Muscle of arm (tissue), 14 donors: ENCODE measurements at places on chromosomes 11 and 22.

GRCh38 chr11:65793144-65793581 is 6.3 kb downstream of the OVOL1 start:
- no peak for DNase-seq

DNA sequence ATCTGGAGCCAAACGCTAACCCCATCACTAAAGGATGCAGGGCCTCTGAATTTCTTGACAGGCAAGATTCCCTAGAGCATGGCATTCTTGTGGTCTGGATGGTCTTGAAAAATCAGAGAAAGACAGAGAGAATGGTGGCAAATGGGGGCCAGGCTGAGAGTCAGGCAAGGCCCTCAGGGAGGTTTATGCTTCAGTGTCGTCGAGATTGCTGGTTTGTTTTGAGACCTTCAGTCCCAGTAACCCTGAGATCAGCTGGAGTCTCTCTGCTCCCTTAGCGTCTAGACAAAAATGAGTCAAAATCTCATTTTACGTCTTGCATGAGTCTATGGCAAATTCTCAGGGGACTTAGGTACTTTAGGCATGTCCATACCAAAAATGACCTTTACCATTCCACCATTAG is 539.3 kb downstream of the SOX6 start:
- DNase-seq, result no peak

DNA sequence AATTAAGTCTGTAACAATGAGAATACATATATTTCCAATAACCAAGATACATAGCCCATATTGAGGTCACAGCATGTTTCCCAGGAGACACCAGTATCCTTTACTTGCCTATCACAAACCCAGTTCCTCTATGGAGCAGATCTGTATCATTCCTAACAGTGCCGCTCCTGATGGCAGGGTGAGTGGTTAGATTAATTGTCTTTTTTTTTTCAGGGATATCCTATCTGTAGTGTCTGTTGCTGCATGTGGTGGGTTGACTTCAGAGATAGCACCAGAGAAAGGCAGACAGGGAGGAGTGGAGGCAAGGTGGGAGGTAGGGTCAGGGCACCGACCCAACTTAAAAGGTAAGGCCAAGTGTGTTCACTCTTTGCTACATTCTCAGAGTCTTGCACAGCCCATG is 2.8 kb downstream of the MTNR1B start:
- no peak for DNase-seq

DNA sequence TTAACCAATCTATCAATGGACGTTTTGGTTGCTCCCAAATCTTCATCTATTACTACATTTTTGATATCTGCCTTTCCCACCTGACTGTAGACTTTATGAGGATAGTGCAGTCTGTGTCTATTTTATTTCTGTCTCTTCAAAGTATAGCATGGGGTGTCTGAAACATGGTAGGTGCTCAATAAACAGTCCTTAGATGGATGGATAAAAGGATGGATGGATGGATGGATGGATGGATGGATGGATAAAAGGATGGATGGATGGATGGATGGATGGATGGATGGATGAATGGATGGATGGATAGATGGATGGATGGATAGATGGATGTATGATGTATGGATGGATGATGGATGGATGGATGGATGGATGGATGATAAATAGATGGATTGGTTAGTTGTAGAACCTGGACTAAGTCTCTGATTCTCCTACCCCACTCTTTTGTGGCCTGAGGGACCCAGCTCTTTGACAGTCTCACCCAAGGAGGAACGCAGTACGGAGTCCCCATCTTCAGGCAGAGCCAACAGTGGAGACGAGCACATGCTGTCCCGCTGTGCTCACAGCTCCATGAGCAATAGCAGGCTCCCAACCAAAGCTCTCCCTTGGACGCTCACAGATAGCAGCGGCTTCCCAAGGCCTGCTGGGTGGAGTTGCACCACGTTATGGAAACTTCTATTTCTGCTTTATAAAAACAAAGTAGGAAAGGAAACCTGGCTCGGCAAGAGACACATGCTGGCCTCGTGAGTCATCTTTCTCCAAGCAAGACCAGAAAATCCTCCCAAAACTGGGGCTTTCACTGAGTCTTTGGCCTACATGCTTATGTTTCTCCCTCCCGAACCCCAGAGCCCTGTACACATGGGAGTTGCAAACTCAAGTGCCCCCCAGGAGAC is 448.0 kb downstream of the MIAT start:
- peak; percentile 79 for DNase-seq

DNA sequence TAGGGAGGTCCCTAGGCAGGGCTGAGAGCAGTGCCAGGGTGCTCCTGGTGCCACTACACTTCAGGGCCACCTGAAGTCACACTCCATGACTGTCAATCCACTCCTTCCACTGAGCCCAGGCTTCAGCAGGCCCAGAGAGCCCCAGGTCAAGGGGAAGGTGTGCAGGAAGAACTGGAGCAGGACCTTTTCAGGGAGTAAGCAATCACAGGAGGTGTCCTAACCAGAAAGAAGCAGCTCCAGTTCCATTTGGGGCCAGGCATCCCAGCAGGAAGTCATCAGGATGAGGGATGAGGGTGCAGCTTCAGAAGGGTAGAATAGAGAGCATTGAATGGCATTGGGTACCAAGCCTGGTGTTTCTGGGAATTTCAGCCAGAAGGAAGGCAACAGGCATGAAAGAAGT is 556.5 kb downstream of the INSC start:
- no peak for DNase-seq

GRCh38 chr11:27410272-27410671 is 47.3 kb upstream of the CCDC34 start:
- peak; percentile 32 for DNase-seq

- DNase-seq, result no peak
These were observed 1.4 kb downstream of the UCP2 start for GRCh38 chr11:73981051-73981805.

- DNase-seq, result no peak
These were observed 72.0 kb downstream of the PRR5L start for GRCh38 chr11:36367806-36368680.

GRCh38 chr11:126990716-126991480 is 9.7 kb downstream of the KIRREL3 start:
- no peak for DNase-seq

DNA sequence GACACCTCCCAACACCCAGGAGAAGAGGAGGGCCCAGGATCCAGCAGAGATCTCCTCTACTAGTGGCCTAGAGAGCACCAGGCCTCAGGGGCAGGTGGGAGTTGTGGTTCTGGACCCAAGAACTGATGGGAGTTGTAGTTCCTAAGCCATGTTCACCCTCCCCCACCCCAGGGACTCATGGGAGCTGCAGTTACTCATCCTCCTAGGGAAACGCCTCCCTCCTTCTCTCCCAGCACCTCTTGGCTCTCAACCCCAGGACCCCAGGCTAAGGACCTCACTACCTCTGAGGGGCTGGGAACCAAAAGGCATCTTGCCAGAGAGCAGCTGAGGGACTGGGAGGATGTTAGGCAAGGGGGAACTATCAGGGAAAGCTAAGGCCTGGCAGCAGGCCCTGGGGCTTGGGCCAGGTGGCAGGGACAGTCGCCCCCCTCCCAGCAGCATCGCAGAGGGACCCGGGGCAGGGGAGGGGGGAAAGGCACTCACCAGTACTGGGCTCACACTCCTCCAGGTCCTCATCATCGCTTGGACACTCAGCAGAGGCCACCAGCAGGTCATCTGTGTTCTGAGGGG is 28.9 kb downstream of the SLC22A12 start:
- peak; percentile 78 for DNase-seq

GRCh38 chr11:43434893-43435292 is 76.2 kb downstream of the TTC17 start:
- DNase-seq, result no peak

- no peak for DNase-seq
These were observed 7.0 kb downstream of the PRDX5 start for GRCh38 chr11:64324692-64325469.

DNA sequence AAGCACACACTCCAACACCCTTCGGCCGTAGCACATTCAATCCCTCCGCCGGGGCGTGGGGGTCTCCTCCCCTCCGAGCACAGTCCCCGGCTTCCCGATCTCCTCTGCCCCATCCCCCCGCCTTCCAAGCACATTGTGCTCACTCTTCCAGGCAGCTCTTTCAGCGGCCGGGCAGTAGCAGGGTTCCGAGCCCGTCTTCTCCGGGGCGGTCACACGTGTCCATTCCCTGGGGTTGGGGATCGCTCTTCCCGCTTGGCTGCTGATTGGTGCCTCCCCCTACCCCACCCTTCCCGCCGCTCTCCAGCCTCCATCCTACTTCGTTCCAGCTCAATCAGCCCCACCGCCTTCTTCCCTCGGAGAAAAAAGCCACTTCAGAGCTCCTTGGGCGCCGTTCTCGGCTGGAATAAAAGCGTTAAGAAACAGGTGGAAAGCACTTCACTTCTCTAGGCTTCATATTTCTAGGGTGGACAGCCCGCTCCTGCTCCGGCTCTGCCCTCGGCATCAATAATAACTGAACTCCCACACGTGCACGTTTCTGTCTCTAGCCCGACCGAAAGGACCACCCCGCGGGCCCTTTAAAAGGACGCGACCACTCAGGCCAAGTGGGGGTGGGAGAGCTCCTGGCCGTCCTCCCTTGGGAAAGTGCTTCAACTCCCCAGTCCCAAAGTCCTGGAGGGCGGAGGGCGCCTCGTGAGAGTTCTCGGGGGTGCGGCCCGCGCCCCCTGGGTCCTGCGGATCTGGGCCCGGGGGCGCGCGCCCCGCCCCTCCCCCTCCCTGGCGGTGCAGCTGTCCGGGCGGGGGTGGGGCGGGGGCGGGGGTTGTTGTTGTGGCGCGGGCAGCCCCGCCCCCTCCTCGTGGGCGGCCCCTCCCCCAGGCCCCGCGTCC is 464 bp upstream of the CECR2 start:
- DNase-seq, result peak; percentile 83

DNA sequence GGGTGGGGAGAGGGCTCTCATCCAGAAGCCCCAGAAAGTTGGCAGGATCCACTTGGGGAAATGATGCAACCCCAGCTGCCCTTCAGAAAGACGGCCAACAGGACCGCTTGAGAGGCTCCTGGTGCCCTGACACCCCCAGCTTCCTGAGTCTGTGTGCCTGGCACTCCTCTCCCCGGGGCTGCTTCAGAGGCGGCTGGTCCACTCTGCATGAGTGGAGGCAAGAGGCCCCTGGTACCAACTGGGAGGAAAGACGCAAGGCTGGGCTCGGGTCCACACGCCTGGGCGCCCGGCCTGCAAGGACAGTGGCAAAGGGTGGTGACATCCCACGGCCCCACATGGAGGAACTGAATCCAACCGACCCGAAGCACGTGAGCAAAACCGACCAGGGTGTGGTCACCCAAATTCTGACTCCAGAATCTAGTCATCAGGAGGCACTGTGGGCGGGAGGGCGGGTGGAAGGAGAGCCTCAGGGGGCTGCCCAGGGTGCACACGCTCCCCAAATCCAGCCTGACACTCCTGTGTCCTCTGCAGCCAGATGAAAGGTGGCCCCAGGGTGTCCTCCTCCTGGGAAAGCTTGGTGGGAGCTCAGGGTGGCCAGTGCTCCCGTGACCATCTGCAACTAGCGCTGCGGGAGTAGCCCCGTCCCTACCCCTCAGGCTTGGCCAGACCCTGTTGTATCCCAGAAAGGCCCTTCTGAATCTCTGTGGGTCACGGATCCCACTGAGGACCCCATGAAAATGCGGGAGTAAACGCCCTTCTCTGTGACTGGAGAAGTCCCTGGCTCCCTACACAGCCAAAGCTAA is 3.7 kb downstream of the RNH1 start:
- no peak for DNase-seq

- no peak for DNase-seq
These were observed 780.6 kb downstream of the OPCML start for GRCh38 chr11:132751516-132752250.

- no peak for DNase-seq
These were observed 25.0 kb downstream of the RAB30 start for GRCh38 chr11:83046621-83047172.

DNA sequence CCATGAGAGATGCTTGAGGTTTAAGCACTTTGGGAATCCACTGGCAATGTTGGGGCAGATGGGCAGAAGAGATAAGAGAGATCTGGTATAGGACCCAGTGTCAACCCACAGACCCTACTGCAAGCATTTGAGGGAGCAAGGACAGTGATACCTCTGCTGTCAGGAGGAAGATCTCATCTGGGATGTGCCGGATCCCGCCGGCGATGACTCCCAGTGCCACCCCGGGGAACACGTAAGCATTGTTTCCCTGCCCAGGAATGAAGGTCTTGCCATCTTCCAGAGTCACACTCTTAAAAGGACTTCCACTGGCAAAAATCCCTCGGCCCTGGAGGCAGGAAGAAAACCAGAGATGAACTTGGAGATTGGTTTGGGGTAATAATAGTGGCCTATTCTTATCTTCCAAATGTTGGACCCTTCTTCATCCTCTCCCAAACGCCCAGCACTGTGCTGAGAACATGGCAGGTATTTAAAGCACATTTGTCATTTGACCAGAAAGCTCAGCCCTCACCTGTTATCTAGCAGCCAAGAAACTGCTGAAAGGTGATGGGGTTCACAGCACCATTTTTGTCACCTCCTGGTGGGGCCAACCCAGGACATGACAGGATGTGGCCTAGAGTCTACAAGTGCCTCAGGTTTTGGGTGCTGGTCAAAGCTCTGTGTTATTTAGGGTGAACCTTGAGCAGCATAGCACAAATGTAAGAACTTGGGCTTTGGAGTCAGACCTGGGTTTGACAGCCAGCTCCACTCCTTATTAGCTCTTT is 71.7 kb downstream of the CCDC81 start:
- no peak for DNase-seq

DNA sequence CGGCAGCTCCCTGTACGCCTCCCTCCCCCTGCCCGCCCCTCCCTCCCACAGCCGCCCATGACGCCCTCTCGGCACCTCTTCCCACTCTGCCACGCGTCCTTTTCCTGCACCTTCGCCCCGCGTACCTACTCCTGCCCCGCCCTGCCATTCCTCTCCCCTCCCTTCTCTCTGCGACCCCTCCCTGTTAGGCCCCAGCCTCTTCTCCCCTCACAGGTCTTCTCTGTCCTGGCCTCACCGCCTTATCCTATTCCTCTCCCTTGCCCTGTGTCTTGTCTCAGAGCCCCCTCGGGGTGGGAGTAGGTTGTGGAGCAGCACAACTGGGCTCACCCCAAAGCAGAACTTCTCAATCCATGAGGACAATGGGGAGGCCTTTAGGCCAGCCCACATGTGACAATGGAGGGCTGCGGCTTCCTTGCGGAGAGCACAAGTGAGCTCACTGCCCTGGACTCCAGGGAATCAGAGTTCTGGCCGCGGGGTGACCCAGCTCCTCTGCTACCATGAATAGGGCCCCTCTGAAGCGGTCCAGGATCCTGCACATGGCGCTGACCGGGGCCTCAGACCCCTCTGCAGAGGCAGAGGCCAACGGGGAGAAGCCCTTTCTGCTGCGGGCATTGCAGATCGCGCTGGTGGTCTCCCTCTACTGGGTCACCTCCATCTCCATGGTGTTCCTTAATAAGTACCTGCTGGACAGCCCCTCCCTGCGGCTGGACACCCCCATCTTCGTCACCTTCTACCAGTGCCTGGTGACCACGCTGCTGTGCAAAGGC is 539 bp downstream of the SLC35C1 start:
- DNase-seq, result peak; percentile 49

GRCh38 chr22:20648306-20648903 is 125.5 kb upstream of the SERPIND1 start:
- DNase-seq, result no peak
